Left colon (tissue), 2 donors: ENCODE measurements at places on chromosomes 3 and 15.

- no peak for DNase-seq
These were observed 49.1 kb downstream of the HCN4 start for GRCh38 chr15:73319460-73320245.

DNA sequence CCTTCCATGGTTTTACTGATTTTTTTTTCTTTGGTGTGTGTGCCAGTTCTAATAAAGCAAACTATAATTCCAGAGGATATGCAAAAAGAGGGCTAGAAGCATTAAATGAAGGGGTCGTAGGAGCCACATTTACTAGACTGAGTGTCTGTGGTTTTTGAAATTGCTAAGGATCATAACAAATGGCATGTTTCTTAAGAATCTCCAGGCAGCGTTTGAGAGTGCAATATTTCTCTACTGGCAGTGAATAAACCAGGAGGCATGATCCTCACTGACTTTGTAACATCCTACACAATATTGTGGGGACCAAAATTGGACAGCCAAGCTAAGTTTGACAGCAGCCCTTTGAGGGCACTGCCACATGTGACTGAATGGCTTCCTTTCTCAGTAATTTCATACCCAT lies 115.9 kb upstream of the CCNL1 start:
- no peak for DNase-seq

DNA sequence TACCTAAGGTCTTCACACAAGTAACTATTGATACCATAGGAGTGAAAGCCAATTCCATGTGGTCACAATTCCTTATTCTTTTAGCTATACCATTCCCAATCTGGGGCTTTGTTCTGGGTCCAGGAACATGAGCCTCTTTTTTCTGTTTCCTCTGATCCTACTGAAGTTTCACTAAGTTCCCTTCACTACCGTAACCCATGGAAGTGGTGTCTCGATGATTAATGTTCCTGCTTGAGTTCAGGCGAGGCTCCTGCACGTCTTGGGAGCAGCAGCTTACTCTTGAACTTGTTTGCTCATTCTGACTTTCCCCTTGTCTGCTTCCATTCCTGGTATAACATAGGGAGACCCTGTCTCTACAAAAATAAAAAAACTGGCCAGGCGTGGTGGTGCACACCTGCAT lies 23.6 kb downstream of the ZNF592 start:
- no peak for DNase-seq

DNA sequence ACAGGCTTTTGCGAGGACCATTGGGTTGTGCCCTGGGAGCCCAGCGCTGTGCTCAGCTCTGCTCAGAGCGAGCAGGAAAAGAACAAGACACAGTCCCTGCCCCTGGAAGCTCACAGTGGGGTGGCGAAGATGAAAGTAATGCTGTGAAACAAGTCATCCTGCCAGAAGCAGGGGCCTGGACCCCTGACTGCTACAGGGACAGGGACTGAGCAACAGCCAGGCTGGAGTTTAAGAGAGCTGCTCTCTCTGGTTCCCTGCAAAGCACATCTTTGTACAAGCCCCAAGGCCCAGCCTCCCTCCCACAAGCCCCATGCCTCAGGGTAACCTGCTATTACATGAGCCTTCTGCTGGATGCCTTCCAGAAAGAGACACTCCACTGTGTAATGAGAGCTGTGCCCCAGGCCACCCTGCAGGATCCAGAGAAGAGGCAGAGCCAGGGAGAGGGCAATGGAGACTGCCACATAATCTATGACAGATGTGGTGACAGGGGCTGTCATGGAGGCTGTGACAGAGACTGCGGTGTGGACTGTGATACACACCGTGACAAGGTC lies 7.1 kb upstream of the HCN4 start:
- no peak for DNase-seq

DNA sequence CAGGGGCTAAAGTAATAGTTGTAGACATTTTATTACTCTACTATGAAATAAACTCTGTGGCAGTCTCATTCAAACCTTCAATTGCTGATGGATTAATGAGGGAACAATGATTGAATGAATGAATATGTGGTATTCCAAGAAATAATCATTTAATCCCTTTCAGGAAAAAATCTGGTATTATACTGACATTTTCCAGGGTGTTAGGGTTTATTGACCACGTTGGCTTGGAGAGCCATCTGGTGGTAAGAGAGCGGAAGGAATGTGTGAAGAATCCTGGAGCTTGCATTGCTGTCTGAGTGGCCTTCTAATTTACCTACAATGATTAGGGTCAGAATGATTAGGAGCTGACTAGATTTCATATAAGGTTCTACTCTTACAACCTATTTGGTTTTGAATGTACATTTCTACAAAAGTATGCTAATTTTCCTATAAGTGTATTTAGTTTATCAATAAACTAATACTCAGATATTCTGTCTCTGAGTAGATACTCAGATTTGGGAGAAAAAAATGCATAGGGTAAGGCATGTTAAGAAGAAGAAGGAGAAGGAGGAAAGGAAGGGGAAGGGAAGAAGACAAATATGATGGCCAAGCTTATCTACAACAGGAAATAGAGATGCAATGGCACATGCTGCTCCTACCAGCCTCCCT lies 249.9 kb downstream of the ROBO1 start:
- DNase-seq: no peak

DNA sequence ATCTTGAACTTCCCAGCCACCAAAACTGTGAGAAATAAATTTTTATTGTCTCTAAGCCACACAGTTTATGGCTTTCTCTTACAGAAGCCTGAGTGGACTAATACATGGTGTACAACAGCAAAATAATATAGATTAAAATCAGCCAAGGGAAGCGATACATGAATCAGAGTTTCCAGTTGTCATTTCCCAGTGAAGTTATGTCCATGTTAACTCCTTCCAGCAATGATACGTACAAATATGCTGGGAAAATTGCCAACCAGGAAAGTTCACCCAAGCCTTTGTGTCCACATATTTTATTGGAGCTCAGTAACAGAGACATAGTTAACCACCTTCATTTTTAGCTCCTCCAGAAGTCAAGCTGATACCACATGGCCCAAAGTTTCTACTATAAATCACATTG lies 280.9 kb upstream of the KCNMB2 start:
- DNase-seq: no peak

GRCh38 chr3:170368921-170369320 lies 11.4 kb downstream of the SKIL start:
- DNase-seq: no peak
